ENCODE measurements at places on chromosomes 1 and 21.

- no peak for DNase-seq
Measured at GRCh38 chr21:28674763-28675162, 317.9 kb downstream of the LTN1 start.

DNA sequence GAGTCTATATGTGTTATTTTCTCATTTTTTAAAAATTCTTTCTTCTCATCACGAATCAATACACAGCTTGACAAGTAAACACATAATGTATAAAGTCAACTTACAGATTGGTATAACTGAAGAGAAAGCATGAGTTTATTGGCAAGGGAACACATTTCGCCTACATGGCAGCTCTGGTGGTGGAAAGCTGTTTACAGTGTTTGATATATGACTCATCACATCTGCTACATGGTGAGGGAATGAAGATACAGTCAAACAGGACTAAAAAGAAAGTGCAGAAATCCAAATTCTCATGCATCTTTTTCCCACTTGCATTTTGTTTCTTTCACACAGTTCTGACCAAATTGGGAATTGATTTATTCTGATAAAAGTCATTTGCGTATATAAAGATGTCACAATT is 122.2 kb upstream of the ADGRL4 start:
- no peak for DNase-seq

- DNase-seq, result no peak
Measured at GRCh38 chr1:170661646-170662411, 2.1 kb upstream of the PRRX1 start.

- DNase-seq, result no peak
Measured at GRCh38 chr1:43688594-43689000, 18.7 kb upstream of the ST3GAL3 start.

- DNase-seq, result no peak
Measured at GRCh38 chr1:54885807-54886723, 930 bp downstream of the DHCR24 start.

GRCh38 chr1:172719066-172719627 is 60.2 kb downstream of the FASLG start:
- DNase-seq, result no peak

GRCh38 chr1:215394084-215394991 is 172.8 kb upstream of the KCTD3 start:
- no peak for DNase-seq

- DNase-seq, result no peak
Measured at GRCh38 chr1:56855190-56855589, 593 bp downstream of the C8A start.

DNA sequence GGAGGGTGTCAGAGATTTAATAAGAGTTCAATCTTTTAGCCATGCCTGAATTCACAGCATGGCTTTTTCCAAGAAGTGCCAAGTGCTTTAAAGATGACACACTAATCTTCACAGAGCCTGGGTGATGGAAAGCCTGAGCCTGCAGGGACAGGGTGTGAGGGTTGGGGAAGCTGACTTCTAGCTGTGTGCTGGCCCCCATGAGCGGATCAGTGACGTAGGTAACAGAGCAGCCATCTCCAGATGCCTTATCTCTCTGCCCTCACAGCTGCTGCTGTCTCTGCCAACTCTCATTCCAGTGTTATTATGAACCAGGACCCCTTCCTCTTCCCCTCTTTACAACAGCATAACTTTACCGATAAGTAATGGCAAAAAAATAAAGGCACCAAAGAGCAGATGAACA is 30.6 kb downstream of the FAM78B start:
- DNase-seq, result no peak

GRCh38 chr1:227760377-227760776 is 25.1 kb downstream of the SNAP47 start:
- no peak for DNase-seq

DNA sequence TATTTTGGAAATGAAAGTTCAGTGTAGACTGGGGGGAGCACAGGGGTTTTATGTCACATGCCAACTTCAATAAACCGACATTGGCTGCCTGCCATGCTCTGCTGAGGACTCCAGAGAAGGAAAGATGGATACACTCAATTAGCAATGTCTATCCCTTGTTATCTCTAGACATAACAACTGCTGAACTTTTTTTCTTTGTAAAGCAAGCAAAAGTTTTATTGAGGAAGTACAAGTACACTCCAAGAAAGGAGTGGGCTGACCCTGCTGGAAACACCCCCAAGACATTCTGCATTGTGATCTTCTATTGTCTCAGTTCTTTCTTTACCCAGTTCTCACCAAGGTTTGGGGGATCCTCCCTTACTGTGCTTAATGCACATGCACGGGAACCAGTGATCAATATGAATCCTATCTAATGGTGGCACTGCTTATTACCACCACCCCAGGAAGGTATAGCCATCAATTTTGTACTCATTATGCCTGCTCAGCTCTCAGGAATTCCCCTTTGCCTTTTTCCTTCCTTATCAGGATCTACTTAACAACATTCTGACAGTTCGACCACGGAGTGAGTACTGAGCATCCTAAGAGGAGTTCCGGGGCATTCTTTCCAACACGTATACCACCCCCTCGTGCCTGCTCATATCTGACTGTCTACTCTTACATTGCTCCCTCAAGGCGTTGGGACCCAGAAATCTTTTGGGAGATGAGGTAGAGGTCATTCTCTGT is 28.7 kb downstream of the SYNJ1 start:
- no peak for DNase-seq

- DNase-seq, result no peak
Measured at GRCh38 chr1:86596741-86597290, 49.9 kb downstream of the CLCA4 start.

DNA sequence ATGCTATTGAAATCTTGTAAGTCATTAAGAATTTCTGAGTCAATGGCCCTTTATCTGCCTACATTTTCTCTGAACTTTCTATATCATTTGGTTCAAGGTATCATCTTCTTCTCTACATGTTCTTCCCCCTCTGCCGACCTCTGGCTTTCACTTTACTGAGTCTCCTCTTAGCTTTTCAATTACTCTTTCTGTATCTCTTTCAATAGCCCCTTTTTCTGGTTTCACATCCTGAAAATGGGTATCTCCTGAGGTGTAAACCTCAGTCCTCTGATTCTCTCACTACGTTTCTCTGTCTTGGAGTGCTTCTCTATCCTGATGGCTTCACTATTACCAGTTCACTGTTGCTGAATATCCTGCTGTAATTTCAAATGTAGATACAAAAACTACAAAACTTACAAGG is 98.9 kb downstream of the LYST start:
- no peak for DNase-seq

- DNase-seq, result no peak
Measured at GRCh38 chr21:19508844-19509243, 1105.3 kb upstream of the TMPRSS15 start.

- DNase-seq, result no peak
Measured at GRCh38 chr1:35047188-35047858, 15.6 kb upstream of the ZMYM6 start.

GRCh38 chr1:82044111-82044510 is 243.4 kb downstream of the ADGRL2 start:
- no peak for DNase-seq

DNA sequence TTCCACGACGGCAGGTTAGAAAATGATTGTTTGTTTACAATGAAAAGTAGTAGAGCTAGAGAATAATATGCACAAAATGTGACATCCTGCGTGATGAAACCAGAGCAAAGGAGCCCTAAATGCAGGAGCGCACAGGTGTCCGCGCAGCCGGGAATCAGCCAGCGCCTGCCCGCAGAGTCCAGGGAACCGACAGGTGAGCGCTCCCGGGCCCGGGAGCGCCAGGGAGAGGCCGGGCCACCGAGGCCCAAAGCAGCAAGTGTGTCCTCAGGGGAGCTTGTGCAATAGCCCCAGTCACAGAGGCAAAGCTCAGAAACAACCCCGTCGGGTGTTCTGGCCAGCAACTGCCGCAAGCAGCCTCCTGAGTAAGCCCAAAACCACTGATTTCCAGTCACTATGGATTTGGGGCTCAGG is 789 bp upstream of the GALE start:
- no peak for DNase-seq

- DNase-seq, result no peak
Measured at GRCh38 chr1:181986907-181987305, 74.6 kb downstream of the ZNF648 start.

- DNase-seq, result no peak
Measured at GRCh38 chr1:228497206-228497605, 10.0 kb downstream of the RNF187 start.

Measured in activated CD8-positive, alpha-beta T cell treated with anti-CD3 and anti-CD28 coated beads, Interleukin-2, amount 10 ng/mL, durations not matched to agents 7 days and 5 days (primary cell).